ENCODE measurements at places on chromosomes 3 and 15.

GRCh38 chr15:86557018-86557550, 477.4 kb downstream of the AGBL1 start:
- no peak for DNase-seq

- no peak for DNase-seq
Observed at GRCh38 chr3:195239121-195239520, 31.8 kb downstream of the XXYLT1 start.

DNA sequence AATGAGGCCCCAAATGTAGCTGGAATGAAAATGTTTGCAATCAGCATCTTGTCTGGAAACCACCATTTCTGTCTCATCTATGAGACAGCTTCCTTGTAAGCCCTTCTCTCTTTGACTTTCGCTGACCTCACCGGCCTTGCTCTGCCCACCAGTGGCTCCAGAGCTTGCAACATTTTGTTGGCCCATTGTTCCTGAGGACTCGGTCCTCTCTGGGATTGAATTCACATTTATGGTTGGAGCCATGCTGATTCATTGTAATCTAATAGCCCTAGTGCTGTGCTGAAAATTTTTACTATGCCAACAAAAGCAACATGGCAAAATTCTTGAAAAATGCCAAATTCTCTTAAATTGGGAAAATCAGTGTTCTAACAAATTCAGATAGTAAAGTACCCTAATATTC, 37.2 kb downstream of the ABHD5 start:
- no peak for DNase-seq

GRCh38 chr15:31803388-31803884, 226.9 kb upstream of the CHRNA7 start:
- no peak for DNase-seq

- no peak for DNase-seq
Observed at GRCh38 chr15:98767692-98768091, 119.4 kb downstream of the IGF1R start.

GRCh38 chr15:39517122-39517855, 63.6 kb upstream of the THBS1 start:
- DNase-seq, result no peak

- DNase-seq, result peak; percentile 16
Observed at GRCh38 chr15:58438956-58439355, 7.2 kb downstream of the LIPC start.

GRCh38 chr15:67134067-67134838, 68.9 kb downstream of the SMAD3 start:
- peak; percentile 46 for DNase-seq

GRCh38 chr3:114597012-114597411, 303.2 kb downstream of the TIGIT start:
- no peak for DNase-seq

Measured in activated CD4-positive, alpha-beta T cell treated with anti-CD3 and anti-CD28 coated beads, Interleukin-2, amount 50 U/mL, for 4 hours (primary cell).